ENCODE measurements at places on chromosomes 3 and 15. TPM values are rescaled to one million over a fixed set of nuclear protein-coding genes. Genes with fewer than 3 reads are reported as not detected.

DNA sequence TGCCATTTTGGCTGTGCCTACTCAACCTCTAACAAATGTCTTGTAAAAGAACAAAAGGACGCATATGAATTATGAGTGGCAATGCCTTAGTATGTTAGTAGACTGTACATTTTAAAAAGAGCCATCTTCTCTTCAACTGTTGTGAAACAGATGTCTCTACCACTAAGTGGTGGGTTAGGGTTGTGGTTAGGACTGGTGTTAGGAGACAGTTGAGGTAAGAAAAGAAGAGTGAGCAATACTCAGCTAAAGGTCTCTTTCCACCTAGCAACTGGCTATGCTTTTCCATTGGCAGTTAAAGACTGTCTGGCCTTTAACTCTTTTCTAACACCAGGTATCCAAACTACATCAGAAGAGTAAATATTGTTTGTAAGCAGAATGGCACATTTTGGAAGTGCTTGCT is 221.7 kb upstream of the TBC1D5 start:
- H3K36me3 ChIP-seq: no peaks in the 10 kb centered on the region
- no peak overlapping the region for H3K27ac ChIP-seq
- H3K4me1 ChIP-seq: no peaks in the 10 kb centered on the region
- no peak overlapping the region for H3K4me3 ChIP-seq

GRCh38 chr3:74614107-74614967 is at the start of gene CNTN3:
Gene CNTN3, minus strand, starts transcription at chr3:74614659. Its CDS starts 93,547 bp downstream, at chr3:74521112.
- H3K4me1 ChIP-seq: peaks cover 14% of the 10 kb centered on the region
- peak; percentile 26 for DNase-seq
- peak within 1 kb of the TSS; percentile 36 for H3K27ac ChIP-seq
- no peaks in the 10 kb centered on the region for H3K36me3 ChIP-seq
- peak within 1 kb of the TSS; percentile 74 for H3K4me3 ChIP-seq

GRCh38 chr3:10574101-10574620 is 68.8 kb upstream of the ATP2B2 start:
- H3K4me3 ChIP-seq: no peak overlapping the region
- H3K4me1 ChIP-seq: no peaks in the 10 kb centered on the region
- no peak overlapping the region for H3K27ac ChIP-seq
- no peak for DNase-seq
- H3K27me3 ChIP-seq: peaks cover 48% of the 10 kb centered on the region

- no peaks in the 10 kb centered on the region for H3K36me3 ChIP-seq
- H3K4me1 ChIP-seq: peaks cover 30% of the 10 kb centered on the region
- no peak for DNase-seq
- no peak overlapping the region for H3K27ac ChIP-seq
Observed at GRCh38 chr3:192881159-192881786, 36.4 kb downstream of the MB21D2 start.

- H3K27ac ChIP-seq: no peak overlapping the region
- no peaks in the 10 kb centered on the region for H3K4me1 ChIP-seq
- H3K4me3 ChIP-seq: no peak overlapping the region
- peaks cover 6% of the 10 kb centered on the region for H3K36me3 ChIP-seq
Observed at GRCh38 chr3:179695672-179696313, 43.0 kb downstream of the USP13 start.

- H3K4me3 ChIP-seq: no peak overlapping the region
- no peaks in the 10 kb centered on the region for H3K27me3 ChIP-seq
- H3K4me1 ChIP-seq: no peaks in the 10 kb centered on the region
- H3K36me3 ChIP-seq: no peaks in the 10 kb centered on the region
- DNase-seq: no peak
Observed at GRCh38 chr15:60917461-60918145, 311.5 kb downstream of the RORA start.

GRCh38 chr15:81015621-81016488 is 15.1 kb downstream of the TLNRD1 start:
- no peaks in the 10 kb centered on the region for H3K36me3 ChIP-seq
- peaks cover 6% of the 10 kb centered on the region for H3K4me1 ChIP-seq
- H3K27me3 ChIP-seq: no peaks in the 10 kb centered on the region
- no peak for DNase-seq

DNA sequence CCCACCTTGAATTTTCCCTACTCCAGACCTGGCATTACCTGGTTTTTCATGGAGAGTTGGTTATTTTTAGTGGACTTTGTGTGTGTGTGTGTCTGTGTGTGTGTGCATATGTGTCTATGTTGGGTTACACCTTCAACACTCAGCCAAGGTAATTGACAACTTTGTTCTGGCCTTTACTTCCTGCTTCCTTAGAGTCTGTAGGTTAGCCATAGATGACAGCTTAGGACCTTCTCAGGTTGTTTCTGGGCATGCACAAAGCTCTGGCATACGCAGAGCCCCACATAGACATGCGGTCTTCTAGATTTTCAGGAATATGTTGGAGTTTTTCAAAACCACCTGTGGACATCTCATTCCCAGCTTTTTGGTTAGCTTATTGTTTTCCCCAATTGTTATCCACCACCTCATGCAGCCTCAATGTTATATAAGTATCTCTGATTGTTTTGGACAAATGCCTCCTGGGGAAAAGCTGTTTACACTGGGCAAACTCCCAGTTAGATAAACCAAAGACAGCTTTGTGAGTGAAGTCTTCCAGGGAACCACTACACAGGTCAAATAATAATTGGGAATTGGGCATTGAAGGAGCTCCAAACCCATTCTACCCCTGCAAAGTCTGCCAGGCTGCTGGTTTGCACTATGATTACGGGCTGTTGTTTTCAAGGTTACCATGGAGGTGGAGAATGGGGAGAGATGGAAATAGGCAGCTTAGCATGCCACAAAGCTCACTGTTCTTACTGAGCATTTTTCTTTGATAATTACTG is 201.2 kb downstream of the ADAMTSL3 start:
- no peak for DNase-seq
- H3K27me3 ChIP-seq: no peaks in the 10 kb centered on the region
- peak overlapping the region; percentile 94 for H3K27ac ChIP-seq
- no peak overlapping the region for H3K4me3 ChIP-seq
- H3K4me1 ChIP-seq: peaks cover 30% of the 10 kb centered on the region

GRCh38 chr3:100761211-100761942 is 52.1 kb downstream of the TFG start:
- no peak overlapping the region for H3K4me3 ChIP-seq
- H3K36me3 ChIP-seq: peaks cover 2% of the 10 kb centered on the region
- peak; percentile 32 for DNase-seq
- peaks cover 13% of the 10 kb centered on the region for H3K4me1 ChIP-seq

- H3K4me1 ChIP-seq: no peaks in the 10 kb centered on the region
- peaks cover 7% of the 10 kb centered on the region for H3K36me3 ChIP-seq
- no peak overlapping the region for H3K4me3 ChIP-seq
Observed at GRCh38 chr15:56383010-56383409, 17.8 kb downstream of the TEX9 start.

- H3K4me3 ChIP-seq: no peak overlapping the region
- peaks cover 15% of the 10 kb centered on the region for H3K36me3 ChIP-seq
- peak; percentile 13 for DNase-seq
- no peaks in the 10 kb centered on the region for H3K27me3 ChIP-seq
- H3K4me1 ChIP-seq: peaks cover 44% of the 10 kb centered on the region
- no peak overlapping the region for H3K27ac ChIP-seq
Observed at GRCh38 chr3:50623840-50624474, 7.0 kb downstream of the MAPKAPK3 start.

- H3K4me1 ChIP-seq: peaks cover 40% of the 10 kb centered on the region
- DNase-seq: no peak
- H3K27me3 ChIP-seq: no peaks in the 10 kb centered on the region
- H3K4me3 ChIP-seq: no peak overlapping the region
- H3K27ac ChIP-seq: peak overlapping the region; percentile 37
- H3K36me3 ChIP-seq: peaks cover 18% of the 10 kb centered on the region
Observed at GRCh38 chr15:90033448-90033847, 32.3 kb downstream of the ZNF710 start.

DNA sequence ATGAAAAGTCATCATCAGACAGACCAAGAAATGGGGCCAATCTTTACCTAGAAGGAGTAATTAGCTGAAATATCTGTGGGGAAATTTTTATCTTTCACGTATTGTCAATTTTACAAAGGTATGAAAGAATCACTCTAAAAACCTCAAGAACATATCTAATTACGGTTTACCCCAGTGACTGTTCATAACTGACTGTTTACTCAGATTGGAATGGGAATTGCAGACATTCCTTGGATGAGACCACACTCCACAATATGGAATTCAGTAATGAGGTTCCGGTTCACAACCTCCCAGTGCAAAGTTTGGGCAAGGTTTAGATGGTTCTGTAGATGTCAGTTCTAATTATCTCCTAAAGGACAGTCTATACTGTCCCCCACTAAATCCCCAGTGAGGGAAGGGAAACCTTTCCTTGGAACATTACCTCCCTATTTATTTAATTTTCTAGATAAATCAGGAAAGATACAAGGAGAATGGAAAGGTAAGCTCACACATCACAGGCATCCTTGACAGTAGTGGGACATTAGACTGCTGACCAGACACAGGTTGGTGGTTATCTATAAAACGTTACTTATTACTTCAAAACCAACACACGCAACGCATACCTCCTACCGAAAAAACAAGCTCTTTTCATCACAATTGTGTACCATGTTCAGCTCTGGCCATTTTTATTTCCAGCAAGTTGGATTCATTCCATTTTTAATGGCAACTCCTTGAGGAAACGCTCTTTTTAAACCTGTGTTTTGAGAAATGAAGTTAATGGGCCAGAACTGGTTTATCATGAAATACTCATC is 129.9 kb downstream of the RORA start:
- DNase-seq: no peak
- no peak overlapping the region for H3K27ac ChIP-seq
- H3K36me3 ChIP-seq: no peaks in the 10 kb centered on the region
- peaks cover 47% of the 10 kb centered on the region for H3K27me3 ChIP-seq
- no peaks in the 10 kb centered on the region for H3K4me1 ChIP-seq

DNA sequence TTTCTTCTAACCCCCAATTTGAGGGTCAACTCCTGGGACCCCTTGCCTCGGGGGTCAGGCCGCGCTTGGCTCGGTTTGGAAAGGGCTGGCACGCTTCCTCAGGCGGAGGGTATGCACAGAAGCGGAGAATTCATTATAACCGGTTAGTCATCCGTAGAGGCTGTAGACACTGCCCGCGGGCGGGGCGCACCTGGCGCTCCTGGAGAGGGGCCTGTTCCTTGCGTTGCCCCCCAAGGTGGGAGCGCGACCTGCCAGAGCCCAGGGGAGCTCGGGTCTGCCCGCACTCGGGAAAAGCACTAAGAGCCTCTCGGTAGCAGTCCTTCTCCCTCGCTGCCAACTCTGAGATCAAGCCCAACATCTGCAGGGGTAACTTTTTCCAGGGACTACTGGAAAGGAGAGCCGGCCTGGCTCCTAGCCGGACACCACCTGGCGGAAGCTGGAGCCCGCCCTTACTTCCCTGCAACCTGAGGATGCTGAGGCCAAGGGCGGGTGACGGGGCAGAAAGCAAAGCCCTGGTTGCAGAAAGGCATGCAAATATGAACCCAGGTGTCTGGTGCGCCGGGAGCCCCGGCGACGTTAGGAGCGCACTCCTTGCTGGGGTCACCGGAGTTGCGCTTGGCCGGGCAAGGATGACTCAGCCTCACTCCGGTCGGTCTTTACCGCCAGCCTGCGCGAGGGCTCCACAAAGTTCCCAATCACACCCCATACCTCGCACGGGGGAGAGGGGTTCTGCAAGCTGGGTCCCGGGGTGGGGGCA is 1.5 kb upstream of the CACNA2D3 start:
- no peak overlapping the region for H3K4me3 ChIP-seq
- H3K27me3 ChIP-seq: peaks cover 42% of the 10 kb centered on the region
- no peaks in the 10 kb centered on the region for H3K36me3 ChIP-seq
- no peak for DNase-seq
- H3K4me1 ChIP-seq: peaks cover 5% of the 10 kb centered on the region
- H3K27ac ChIP-seq: no peak overlapping the region

DNA sequence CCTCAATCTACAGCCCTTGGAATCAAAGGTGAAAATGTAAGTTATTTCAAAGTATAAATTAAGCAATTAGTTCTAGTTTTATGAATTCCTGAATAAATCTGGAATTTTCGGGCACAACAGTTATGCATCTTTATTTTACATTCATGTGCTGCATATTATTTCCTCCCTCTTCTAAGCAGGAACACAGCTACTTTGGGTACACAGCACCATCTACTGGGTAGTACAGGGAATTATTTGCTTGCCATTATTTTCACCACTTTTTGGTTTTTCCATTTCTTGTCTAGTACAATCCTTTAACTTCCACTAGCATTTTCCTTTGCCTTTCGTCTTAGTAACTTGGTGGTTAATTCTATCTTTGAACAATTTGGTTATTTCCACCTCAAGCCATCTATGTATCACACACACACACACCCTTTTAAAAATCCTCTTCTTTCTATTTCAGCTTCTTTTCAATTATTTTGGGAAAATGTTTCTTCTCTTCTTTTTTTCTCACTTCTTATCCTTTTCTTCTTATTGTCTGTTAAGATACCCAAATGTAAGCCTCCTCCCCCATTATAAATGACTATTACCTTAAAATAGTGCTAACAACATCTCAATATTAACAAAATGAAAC is 451.0 kb downstream of the MFSD1 start:
- H3K27me3 ChIP-seq: peaks cover 61% of the 10 kb centered on the region
- H3K4me3 ChIP-seq: no peak overlapping the region
- DNase-seq: peak; percentile 54
- no peaks in the 10 kb centered on the region for H3K4me1 ChIP-seq

- DNase-seq: peak; percentile 76
- H3K27ac ChIP-seq: no peak overlapping the region
- H3K36me3 ChIP-seq: no peaks in the 10 kb centered on the region
- no peaks in the 10 kb centered on the region for H3K27me3 ChIP-seq
- no peak overlapping the region for H3K4me3 ChIP-seq
Observed at GRCh38 chr15:45449916-45450867, 71.8 kb upstream of the GATM start.

- no peaks in the 10 kb centered on the region for H3K4me1 ChIP-seq
- H3K36me3 ChIP-seq: peaks cover 29% of the 10 kb centered on the region
- no peaks in the 10 kb centered on the region for H3K27me3 ChIP-seq
- DNase-seq: no peak
- no peak overlapping the region for H3K4me3 ChIP-seq
Observed at GRCh38 chr3:71294919-71295318, 288.6 kb downstream of the FOXP1 start.

- H3K27me3 ChIP-seq: no peaks in the 10 kb centered on the region
- DNase-seq: no peak
- peaks cover 6% of the 10 kb centered on the region for H3K4me1 ChIP-seq
- no peak overlapping the region for H3K4me3 ChIP-seq
Observed at GRCh38 chr15:100152463-100152862, 189.3 kb downstream of the ADAMTS17 start.

DNA sequence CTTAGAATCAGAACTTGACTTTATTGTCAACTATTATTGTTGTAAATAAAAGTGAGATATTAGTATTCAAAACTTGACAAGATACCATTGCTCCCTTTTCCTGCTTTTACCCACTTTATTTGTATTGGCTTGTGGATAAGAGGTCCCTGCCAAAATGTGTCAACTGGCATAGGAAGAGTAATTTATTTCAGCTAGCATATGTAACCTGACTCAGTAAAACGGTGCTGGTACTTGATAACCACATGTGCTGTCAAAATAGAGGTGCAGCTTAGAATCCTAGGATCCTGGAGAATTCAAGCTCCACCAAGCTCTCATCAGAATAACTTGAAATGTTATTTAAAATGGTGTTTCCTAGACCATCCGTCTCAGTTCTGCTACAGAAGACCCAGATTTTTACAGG is 90.2 kb upstream of the TGFBR2 start:
- H3K4me1 ChIP-seq: peaks cover 58% of the 10 kb centered on the region
- no peaks in the 10 kb centered on the region for H3K27me3 ChIP-seq
- H3K36me3 ChIP-seq: peaks cover 11% of the 10 kb centered on the region
- H3K27ac ChIP-seq: peak overlapping the region; percentile 89
- DNase-seq: peak; percentile 84

The LYZL4 gene
- total RNA-seq: not detected

The ZBED2 gene
- total RNA-seq: 6.5 TPM

The HES1 gene
- total RNA-seq: 37.8 TPM

The HRG gene
- 0.16 TPM for total RNA-seq

The PPP1R14D gene
- not detected for total RNA-seq

The NTRK3 gene
- total RNA-seq: not detected

The ADAMTSL3 gene
- total RNA-seq: 1.2 TPM

The DUOXA1 gene
- total RNA-seq: 1.3 TPM

The GPR160 gene
- 2.6 TPM for total RNA-seq

The TMEM207 gene
- not detected for total RNA-seq

Data from MCF 10A (cell line).